ENCODE measurements at places on chromosomes 3 and 15.

- no peak for DNase-seq
These were observed 25.9 kb upstream of the FAM3D start for GRCh38 chr3:58692484-58692883.

DNA sequence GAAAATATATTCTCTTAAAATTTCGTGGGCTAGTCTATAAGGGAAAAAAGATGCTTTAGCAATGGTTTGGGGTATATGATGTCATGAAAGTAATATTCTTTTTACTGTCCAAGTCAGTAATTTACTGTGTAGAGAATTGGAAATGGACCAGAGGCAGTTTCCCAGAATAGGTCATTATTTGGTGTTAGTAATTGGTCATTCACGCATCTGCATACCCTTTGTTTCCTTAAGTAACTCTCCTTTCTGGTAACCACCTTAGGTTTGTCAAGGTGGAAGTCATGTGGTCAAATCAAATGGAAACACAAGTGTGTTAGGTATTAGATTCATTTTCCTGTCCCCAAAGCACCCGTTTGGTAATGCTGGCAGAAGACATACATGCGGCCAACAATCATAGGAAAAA lies 23.9 kb downstream of the FBXO22 start:
- no peak for DNase-seq

- no peak for DNase-seq
These were observed 1.1 kb downstream of the STAC start for GRCh38 chr3:36381311-36381956.

- DNase-seq, result no peak
These were observed 53.7 kb downstream of the GALK2 start for GRCh38 chr15:49223536-49224274.

DNA sequence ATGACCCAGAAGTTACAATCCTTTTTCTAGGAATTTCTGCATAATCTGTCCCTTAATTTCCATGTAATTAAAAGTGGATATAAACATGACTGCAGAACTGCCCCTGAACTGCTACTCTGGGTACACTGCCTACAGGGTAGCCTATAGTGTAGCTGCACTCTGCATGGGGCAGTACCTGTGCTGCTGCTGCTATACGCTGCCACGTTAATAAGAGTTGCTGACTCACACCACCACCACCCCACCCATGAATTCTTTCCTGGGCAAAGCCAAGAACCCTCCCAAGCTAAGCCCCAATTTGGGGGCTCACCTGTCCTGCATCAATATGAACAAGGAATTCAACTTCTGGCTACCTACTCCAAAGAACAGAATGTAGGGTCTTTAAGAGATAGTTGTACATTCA lies 13.9 kb downstream of the HDGFL3 start:
- no peak for DNase-seq

- DNase-seq, result peak; percentile 49
These were observed 343.2 kb upstream of the ADAMTS9 start for GRCh38 chr3:65030847-65031463.

DNA sequence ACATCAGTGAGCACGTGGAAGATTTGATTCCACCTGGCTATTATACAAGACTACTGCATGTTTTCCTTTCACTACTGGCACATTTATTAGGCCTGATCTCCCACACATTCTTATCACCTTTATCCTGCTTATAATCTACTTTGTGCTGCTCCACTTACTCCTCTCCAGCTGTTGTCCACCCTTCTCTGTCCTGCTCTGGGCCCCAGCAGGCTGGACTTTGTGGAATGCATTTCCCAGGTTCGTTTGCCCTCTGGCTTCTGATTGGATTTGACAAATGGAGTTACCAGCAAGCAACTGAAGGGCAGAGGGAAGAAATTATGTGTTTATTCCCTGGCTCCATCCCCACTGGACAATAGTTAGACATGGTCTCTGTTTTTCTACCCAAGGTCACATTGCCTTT lies 75.5 kb downstream of the DCLK3 start:
- DNase-seq, result no peak

DNA sequence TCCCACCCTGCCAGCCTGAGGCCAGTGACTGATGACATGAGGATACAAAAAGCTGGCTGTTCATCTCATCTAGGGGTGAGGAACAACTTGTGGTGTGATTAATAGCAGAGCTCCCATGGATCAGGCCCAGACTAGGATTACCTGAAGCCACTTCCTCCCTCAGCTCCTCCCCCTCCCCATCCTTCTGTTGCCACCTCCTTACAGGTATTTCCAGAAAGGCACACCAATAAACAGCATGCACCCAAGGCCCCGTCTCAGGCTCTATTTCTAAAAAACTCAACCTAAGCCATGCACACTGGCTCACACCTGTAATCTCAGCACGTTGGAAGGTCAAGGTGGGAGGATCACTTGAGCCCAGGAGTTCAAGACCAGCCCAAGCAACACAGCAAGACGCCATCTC lies 54.1 kb downstream of the SRGAP3 start:
- no peak for DNase-seq

- DNase-seq, result peak; percentile 24
These were observed 1005.9 kb downstream of the ZPLD1 start for GRCh38 chr3:103440539-103441203.

- peak; percentile 53 for DNase-seq
These were observed 31.2 kb downstream of the SLC25A36 start for GRCh38 chr3:140972833-140973232.

- DNase-seq, result no peak
These were observed 278.1 kb downstream of the THSD4 start for GRCh38 chr15:71393383-71393782.

DNA sequence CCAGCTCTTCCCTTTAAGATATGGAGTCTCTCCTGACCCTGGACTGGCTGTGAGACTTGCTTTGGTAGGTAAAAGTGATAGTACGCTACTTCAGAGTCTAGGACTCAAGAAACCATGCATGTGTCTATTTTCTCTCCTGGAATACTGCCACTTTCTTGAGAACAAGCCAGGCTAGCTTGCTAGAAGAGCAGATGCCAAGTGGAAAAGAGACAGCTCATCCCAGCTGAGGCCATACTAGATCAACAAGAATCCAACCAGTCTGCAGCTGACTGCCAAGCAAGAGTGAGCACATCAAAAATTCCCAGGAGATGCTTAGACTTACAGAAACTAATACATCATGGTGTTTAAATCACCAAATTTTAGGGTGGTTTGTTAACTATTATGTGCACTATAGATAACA lies 208.3 kb upstream of the RBMS3 start:
- DNase-seq, result no peak

- no peak for DNase-seq
These were observed 204.4 kb upstream of the TGFBR2 start for GRCh38 chr3:30401971-30402370.

DNA sequence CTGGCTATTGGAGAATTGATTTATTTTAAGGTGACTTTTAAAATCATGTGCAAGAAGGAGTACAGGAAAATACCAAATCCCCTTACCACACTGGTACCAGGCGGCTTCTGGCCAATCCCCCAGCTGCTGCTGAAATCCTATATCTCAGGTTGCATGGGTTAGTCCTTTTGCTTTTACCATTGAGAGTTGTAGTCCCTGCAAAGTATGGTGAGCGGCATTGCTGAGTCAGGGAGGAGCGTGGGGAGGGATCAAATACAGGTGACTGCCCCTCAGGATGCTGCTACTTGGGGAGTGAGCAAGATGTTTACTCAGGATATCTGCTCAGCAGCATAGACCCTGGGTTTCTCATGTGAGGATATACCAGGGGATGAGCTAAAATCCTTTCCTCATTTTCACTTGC lies 131.9 kb upstream of the STAC start:
- no peak for DNase-seq

DNA sequence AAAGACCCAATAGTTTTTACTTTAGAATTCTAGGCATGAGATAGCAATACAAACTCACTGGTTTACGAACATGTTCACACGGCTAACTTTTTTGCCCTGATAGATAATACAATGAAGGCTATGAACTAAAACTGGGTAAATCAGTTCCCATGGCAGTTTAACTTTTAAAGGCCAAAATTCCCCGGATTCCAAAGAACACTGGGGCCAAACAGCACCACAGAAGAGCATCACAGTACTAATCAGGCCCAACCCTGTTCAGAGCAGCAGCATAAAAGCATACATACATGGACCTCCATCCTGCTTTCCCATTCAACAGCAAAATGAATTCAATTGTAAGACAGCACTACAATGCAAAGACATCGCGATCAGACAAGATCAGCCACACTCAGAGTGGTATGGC lies 540.3 kb upstream of the CCDC54 start:
- no peak for DNase-seq

DNA sequence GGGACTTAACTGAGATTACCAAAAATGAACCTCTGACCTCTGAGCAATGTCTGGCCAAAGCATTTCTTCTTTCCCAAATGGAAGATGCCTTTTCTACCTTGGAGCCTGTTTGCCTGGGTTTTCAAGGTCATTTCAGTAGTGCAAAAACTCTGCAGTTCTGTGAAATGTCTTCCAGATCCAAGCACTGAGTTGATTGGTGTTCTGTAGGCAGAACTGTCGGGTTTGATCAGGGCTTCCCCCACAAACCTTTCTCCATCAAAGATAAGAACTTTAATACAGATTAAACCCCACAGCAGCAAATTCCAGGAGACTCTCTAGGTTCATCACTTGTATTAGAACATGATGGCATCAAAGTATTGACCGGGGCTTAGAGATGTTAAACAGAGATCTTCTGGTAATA lies 192.7 kb upstream of the TOPAZ1 start:
- no peak for DNase-seq

GRCh38 chr15:74369084-74369745 lies 1.8 kb upstream of the CYP11A1 start:
- no peak for DNase-seq

DNA sequence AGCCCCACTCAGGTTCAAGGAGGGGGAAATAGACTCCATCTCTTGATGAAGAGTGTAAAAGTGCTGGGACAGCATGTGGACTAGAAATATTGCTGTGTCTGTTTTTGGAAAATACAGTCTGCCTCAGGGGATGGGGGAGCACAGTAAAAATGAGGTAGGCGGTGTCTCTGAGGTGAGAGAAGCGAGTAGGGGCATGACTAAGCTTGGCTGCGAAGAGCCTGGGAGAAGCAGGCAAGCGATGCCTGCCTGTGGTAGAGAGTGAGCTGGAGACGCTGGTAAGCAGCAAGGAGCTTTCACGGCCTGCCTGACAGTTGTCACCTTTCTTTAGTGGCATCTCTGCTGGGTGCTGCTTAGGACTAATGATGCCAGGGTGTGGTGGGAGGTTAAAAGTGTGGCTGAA lies 49.0 kb upstream of the DCLK3 start:
- no peak for DNase-seq

GRCh38 chr15:64355348-64355943 lies 527 bp downstream of the CSNK1G1 start:
- peak; percentile 15 for DNase-seq

DNA sequence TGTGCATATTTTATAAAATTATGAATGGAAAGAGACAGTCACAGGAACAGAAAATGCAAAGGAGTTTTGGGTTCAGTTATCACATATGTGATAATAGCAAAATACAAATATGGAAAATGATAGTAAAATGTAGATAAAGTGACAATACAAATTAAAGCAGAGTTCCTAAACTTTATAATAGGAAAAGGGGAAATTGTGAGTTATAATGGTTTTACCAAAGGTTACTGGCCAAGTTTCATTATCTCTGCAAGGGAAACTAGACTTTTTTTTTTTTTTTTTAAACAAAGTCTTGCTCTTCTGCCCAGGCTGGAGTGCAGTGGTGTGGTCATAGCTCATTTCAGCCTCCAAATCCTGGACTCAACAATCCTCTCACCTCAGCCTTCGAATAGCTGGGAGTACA lies 228.7 kb upstream of the CGNL1 start:
- no peak for DNase-seq

GRCh38 chr15:63072809-63073277 lies 30.3 kb downstream of the TPM1 start:
- DNase-seq, result no peak

DNA sequence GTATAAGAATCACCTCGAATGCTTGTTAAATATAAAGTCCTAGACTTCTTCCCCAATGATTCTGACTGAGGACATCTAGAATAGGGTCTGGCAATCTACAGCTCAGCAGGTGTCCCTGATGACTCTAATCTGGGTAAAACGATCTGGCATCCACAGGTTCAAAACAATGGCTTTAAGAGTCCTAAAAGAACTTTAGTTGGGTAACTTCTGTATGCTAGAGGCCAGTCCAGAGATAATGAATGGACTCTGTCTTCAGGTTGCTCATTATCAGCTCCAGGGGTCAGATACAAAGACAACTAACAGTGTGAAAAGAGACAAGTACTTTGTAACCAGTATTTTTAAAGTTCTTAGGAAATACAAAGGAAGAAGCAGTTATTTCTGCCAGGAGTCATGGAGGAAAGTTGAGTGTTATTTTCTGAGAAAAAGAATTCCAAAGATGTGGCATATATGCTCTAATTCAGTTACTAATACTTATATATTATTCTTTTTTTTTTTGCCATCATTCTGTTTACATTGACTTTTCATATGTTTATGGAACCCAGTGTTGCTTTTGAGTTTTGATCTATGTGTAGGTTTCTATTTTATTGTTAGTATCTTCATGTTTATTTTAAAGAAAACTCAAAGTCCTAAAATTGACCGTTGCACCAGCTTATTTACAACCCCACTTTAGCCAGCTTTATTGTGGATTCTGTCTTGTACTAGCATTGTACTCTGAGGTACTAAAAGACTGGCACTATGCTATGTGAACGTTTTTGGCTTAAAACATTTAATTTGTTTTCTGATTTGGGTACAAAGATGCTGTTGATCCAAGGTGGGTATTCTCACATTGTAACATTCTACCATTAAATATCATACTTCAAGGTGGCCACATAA lies 3.1 kb upstream of the GPR15 start:
- DNase-seq, result no peak

GRCh38 chr3:71444028-71444860 lies 139.3 kb downstream of the FOXP1 start:
- DNase-seq, result peak; percentile 97

- DNase-seq, result no peak
These were observed 396.4 kb upstream of the TPRG1 start for GRCh38 chr3:188775412-188775811.

DNA sequence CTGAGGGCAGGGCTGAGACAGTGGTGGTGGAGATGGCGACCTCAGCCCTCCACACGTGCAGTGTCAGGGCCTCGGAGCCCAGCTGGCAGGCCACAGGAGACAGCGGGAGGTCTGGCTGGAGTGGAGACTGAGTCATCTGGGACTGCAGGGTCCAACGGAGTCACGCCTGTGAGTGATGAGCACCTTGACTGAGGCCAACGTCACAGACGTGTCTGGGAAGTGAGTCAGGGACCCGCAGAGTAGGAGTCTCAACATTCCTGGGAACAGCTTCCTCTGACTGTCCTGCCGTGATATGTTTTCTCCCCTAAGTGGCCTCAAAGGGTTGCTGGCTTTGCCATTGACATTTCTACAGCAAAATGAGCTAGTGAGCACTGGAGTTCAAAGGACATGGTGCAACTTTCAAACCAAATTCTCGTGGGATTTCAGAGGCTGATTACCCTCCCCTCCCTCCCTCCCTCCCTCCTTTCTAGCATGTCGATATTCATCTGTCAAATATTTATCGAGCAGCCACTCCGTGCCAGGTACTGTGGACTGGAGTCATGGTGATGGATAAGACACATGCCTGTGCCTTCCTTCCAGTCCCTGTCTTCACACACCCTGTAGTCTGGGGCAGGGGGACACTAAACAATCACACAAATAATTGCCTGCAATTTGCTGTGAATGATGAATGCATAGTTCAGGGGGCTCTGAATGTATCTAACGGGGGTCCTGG lies 53.3 kb upstream of the AMOTL2 start:
- DNase-seq, result no peak

- DNase-seq, result no peak
These were observed 116.5 kb upstream of the ALDH1A3 start for GRCh38 chr15:100762913-100763834.

- no peak for DNase-seq
These were observed 219.2 kb upstream of the GOLGA6L4 start for GRCh38 chr15:84016371-84016770.

GRCh38 chr3:5010706-5011554 lies 31.7 kb downstream of the BHLHE40 start:
- no peak for DNase-seq

Measured in common myeloid progenitor, CD34-positive (primary cell).